Activated naive CD4-positive, alpha-beta T cell treated with anti-CD3 and anti-CD28 coated beads for 36 hours (primary cell): ENCODE measurements at places on chromosomes 4 and X. TPM values are rescaled to one million over a fixed set of nuclear protein-coding genes. Genes with fewer than 3 reads are reported as not detected.
A peak's percentile ranks its signal among the peaks of the same experiment; 100 is the strongest.

DNA sequence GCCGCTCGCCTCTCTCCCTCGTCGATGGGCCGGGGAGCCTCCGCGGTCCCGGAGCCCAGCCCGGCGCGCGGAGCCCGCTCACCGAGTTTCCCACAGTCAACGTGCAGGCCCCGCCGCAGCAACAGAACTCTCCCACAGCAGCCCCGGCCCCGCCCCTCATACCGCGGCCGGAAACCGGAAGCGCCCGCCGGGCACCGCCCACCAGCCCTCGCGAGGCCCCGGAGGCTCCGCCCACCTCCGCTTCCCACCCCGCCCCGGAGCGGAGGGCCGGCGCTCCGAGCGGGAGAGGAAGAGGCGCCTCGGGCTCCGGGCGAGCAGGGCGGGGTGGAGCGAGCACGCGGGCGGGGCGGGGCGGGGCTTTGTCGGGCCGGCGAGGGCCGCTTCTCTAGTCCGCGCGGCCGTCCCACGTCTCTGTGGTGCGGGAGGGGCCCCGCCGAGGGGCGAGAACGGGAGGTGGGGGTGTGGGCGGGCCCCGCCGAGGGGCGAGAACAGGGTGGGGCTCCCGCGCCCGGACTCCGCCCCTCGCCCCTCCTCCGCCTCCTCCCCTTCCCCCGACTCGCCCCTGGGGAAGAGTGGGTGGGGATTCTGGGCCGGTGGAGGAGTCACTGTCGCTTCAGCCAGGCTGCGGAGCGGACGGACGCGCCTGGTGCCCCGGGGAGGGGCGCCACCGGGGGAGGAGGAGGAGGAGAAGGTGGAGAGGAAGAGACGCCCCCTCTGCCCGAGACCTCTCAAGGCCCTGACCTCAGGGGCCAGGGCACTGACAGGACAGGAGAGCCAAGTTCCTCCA is at the start of the genes ABCD1 and BCAP31:
ABCD1 (plus strand) TSS at position 605 of the 787 bp plus-strand sequence. CDS start 411 bp downstream, outside the sequence.
BCAP31 (minus strand) TSS at position 136 of the 787 bp plus-strand sequence. CDS start 1,143 bp downstream, outside the sequence.
- peak; percentile 88 for DNase-seq

The NAT8L gene
- 0.21 TPM for total RNA-seq

DNA sequence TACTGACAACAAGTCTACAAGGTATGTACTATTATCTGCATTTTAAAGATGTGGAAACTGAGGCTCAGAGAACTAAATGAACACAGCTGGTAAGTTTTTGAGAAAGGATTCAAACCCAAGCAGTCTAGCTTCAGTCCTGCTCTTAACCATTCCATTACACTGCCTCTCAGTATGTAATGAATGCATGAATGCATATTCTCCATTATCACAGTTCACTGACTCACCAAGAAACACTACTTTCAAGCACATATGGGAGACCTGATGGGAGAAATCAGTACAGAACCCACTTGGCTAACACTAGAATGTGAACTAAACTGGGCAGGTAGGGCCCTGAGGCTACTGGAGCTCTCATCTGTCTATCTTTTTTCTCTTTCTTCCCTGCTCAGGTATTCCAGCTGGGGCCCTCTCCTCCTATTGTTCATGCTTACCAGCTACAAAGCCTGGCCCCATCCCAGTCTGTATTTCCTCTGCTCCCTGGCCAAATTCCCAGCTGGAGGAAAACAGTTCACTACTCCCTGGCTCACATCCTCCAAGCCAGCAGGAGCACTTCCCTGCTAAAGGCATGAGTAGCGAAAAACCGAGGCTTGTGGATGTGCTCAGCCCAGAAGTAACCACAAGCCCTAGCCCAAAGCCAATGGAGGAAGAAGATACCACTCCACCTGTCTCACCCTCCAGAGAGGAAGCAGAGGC is 178.2 kb upstream of the ARHGEF9 start:
- no peak for DNase-seq

GRCh38 chrX:15751155-15751819 is 13.2 kb downstream of the CA5B start:
- no peak for DNase-seq

- DNase-seq, result no peak
Measured at GRCh38 chrX:151703487-151703886, 8.2 kb downstream of the PRRG3 start.

DNA sequence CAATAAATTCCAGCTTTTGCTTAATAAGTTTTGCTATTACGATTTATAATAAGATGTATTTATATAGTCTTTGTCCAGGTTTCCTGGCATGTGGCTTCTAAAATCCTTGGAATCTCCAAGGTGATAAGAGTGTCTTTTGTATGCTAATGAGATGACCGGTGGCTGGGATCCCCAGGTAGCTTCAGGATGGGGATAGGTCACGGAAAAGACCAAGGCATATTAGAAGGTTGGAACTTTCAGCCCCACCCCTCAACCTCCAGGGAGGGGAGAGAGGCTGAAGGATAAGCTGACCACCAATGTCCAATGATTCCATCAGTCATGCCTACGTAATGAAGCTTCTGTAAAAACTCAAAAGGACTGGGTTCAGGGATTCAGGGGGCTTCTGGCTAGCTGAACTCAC is 41.7 kb downstream of the SMIM20 start:
- no peak for DNase-seq

DNA sequence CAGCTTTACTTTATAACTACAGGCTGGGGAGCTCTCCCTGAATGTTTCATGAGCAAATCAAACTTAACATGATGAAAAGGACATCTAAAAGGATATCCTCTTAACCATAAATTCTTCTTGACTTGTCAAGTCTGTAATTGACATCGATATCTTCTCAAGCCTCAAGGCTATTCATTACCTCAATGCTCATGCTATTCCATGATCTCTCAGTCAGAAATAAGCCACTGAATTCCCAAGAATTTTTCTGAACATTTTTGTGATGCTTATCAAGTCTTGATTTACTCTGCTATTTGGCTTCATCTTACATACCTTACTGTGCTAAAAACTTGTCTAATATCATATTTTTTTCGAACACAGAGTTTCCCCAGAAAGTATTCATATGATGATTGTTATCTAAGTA is 433.4 kb downstream of the PDGFC start:
- no peak for DNase-seq

The BGN gene
- total RNA-seq, result not detected

DNA sequence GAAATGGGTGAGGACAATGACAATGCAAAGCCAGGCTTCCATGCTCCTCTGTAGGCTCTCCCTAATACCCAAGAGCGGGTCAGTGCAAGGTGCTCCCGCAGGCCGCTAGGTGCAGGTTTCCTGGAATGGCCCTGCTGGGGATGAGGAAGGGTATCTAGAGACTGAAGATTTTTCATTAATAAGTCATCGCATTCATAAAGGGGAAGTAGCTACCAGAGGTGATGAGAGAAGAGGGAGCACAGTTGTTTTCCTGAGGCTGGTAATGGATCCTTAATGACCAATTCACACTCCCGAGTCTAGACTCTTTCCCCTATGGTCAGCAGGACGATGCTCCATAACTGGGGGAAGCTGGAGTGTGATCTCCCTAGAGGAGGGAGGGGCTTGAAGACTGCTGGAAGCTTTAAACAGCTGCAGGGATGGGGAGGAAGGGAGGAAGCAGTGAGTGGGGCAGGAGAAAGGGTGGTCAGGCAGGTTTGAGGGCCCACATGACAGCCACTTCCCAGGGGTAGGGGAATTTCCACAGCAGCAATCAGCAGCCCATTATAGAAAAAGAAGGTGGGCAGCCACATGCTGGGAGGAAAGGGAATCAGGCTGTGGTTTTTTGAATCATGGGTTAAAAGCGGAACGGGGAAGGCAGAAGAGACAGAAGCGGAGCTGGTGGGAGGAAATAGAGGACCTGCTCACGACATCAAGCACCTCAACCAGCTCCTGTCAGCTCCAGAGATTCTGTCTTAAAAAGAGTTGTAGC is 10.2 kb upstream of the ATP6AP2 start:
- peak; percentile 22 for DNase-seq

DNA sequence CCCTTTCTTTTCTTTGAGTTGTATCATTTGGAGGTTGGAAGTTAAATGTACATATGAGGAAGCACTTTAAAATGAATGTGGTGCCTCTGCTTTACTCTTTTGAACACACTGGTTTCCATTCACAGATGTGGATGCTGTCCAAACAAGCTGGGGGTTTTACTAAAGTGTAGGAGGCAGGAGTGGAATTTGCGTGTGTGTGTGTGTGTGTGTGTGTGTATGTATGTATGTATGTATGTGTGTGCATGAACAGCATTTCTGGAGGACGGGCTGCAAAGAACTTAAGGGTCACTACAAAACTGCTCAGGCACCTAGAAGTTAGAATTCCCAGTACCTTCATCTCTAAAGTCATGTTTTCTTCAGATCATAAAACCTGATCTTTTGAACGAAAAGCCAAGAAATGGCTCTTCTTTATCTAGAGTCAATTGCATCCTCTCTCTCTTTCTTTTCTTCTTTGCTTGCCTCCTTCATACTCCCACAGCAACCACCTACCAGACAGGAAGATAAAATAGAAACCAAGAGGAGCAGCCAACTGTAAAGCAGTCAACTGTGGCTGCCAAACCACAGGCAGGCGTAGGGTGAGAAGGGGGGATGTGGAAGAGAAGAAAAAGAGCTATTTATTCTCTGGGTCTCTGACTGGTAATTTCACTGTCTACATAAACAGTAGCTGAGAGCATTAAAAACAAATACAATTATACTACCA is 177.0 kb upstream of the RASGEF1B start:
- peak; percentile 60 for DNase-seq

The TMPRSS11F gene
- not detected for total RNA-seq

DNA sequence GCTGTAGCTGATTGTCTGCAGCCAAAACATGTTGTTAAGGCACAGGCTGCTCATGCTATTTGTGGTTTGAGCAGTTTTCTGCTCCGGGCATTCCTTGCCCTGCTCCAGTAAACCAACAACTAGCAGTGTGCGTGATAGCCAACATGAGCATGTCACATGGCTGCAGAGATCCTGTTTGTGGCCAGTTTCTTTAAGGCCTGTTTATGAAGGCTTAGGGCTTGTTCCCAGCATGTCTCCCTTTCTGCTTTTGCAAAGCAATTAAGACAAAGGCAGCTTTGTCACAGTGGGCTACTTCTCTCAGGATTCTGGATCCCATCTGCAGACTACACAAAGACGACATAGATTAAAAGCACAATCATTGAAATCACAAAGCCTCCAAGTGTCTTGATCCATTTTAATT is 160.5 kb downstream of the ZNF518B start:
- no peak for DNase-seq

GRCh38 chrX:26597981-26598380 is 382.0 kb downstream of the MAGEB5 start:
- no peak for DNase-seq

The FAM47A gene
- not detected for total RNA-seq

The CLTRN gene
- 0.38 TPM for total RNA-seq

DNA sequence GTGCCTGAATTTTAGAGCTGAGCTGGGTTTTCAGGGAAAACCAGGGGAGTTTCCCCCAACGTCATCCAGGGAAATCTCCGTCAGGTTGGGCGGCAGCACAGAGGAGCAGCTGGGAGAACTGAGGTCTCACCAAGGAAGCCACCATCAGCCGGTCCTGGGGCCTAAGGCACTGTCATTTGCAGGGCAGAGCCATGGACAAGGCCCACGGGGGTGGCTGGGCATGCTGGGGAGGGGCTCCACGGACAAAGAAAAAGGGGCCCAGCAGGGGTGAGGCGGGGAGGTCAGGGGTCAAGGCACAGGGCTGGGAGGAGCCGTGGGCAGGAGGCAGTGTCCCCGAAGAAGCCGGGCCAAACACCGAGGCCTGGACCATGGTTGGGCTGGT is 109.8 kb downstream of the HMX1 start:
- no peak for DNase-seq

DNA sequence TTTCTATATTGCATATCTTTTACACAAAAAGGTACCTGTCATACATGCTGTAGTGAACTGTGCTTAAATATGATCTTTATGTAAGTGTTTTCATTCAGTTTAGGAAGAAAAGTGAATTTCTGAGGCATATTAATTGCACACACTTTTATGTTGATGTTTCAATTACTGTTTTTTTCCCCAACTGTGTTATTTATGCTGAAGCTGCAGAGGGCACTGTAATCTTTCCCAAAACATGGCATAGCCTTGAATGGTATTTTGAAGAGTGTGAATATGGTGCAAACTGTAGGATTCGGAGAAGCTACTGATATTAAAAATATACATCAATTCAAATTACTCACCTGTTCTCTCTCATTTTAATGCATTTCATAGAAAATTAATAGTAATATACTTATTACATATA is 6.0 kb upstream of the CENPE start:
- no peak for DNase-seq

- no peak for DNase-seq
Measured at GRCh38 chrX:42219231-42219630, 295.9 kb upstream of the CASK start.

- no peak for DNase-seq
Measured at GRCh38 chrX:68978255-68978654, 149.4 kb downstream of the EFNB1 start.

DNA sequence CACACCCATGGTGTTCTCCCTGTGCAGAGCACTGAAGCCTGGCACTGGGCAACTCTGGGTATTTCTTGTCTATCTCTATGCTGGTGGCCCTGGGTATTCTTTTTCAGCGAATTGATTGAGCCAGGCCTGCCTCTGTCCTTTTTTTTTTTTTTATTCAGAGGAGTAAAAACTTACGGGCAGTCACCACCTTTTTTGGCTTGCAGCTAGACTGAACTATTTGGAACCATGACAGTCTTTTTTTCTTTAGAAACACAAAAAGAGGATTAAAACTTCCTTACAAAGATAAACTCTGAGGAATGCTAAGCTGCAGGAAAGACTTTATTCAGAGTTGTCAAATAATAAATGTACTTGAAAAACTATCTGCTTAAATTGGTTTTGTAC is 119.2 kb upstream of the STIM2 start:
- DNase-seq, result no peak

The AMTN gene
- not detected for total RNA-seq

The GAB1 gene
- 0.29 TPM for total RNA-seq

The SPARCL1 gene
- not detected for total RNA-seq

GRCh38 chr4:4681653-4682052 is 139.8 kb upstream of the STX18 start:
- no peak for DNase-seq

The DOK7 gene
- not detected for total RNA-seq
